ENCODE measurements at places on chromosomes 2 and 18. TPM values are rescaled to one million over a fixed set of nuclear protein-coding genes. Genes with fewer than 3 reads are reported as not detected.

The BIN1 gene
- total RNA-seq = 36.9 TPM

DNA sequence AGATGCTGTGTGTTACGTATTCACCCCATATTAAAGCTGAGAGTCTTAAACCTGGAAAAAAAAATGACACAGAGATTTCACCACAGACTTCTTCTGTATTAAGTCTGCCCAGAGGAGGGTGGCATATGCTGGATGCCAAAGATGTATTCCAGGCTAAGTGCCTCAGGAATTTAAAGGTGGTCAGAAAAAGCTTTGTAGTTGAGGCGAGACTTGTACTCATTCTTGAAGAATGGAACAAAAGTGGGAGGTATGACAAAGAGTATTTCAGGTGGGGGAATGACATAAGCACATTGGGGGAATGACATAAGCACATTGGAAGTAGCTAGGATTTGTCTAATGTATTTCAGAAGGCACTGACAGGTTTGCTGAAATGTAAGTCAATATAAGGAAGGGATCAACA lies 98.6 kb downstream of the BABAM2 start:
- H3K36me3 ChIP-seq = no peaks in the 10 kb centered on the region
- H3K27ac ChIP-seq = no peak overlapping the region
- H3K27me3 ChIP-seq = no peaks in the 10 kb centered on the region
- peaks cover 20% of the 10 kb centered on the region for H3K4me1 ChIP-seq
- no peak for DNase-seq
- no peak overlapping the region for H3K4me3 ChIP-seq

The RGPD3 gene
- not detected for total RNA-seq

- DNase-seq = no peak
- H3K27ac ChIP-seq = no peak overlapping the region
- H3K36me3 ChIP-seq = no peaks in the 10 kb centered on the region
- no peak overlapping the region for H3K4me3 ChIP-seq
- H3K27me3 ChIP-seq = peaks cover 6% of the 10 kb centered on the region
Observed at GRCh38 chr2:176024083-176024482, 22.0 kb upstream of the LNPK start.

- no peak overlapping the region for H3K27ac ChIP-seq
- DNase-seq = no peak
Observed at GRCh38 chr2:25388491-25388890, 46.8 kb upstream of the DNMT3A start.

DNA sequence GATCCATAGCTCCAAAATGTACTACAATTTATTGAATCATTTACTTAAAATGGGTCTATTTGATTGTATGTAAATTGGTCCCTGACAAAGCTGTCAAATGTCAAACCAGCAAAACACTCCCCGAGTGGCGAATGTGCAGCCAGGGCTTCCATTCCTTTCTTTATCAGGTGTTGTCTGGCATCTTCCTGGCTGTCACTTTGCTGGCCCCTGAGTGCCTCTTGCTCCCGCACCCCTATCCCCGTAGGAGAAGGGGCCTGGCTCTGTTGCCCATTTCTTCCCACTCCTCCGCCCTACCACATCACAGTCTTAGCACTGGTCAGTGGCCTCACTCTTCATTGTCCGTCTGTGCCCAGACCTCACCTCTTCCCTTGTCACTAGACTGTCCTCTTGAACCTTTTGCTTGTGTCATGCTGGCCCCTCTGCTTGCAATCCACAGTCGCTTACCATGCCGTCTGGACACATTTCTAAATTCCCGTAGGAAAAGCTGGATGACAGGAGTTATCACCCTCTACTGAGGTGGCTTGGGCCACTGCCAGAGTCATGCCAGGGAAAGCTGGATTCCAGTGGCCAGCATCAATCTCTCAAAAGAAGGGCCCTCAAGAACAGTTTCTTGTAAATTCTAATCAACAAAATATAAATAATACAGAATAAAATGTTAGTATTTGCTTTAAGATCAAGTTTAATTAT lies 15.4 kb downstream of the UBE2F start:
- H3K36me3 ChIP-seq = peaks cover 4% of the 10 kb centered on the region
- no peak overlapping the region for H3K27ac ChIP-seq
- H3K27me3 ChIP-seq = no peaks in the 10 kb centered on the region
- no peak for DNase-seq

GRCh38 chr2:41806286-41806685 lies 241.5 kb upstream of the PKDCC start:
- no peak overlapping the region for H3K4me3 ChIP-seq
- H3K36me3 ChIP-seq = no peaks in the 10 kb centered on the region
- no peaks in the 10 kb centered on the region for H3K27me3 ChIP-seq
- no peak for DNase-seq
- no peak overlapping the region for H3K27ac ChIP-seq

The VIT gene
- total RNA-seq = 0.48 TPM

The SRD5A2 gene
- not detected for total RNA-seq

DNA sequence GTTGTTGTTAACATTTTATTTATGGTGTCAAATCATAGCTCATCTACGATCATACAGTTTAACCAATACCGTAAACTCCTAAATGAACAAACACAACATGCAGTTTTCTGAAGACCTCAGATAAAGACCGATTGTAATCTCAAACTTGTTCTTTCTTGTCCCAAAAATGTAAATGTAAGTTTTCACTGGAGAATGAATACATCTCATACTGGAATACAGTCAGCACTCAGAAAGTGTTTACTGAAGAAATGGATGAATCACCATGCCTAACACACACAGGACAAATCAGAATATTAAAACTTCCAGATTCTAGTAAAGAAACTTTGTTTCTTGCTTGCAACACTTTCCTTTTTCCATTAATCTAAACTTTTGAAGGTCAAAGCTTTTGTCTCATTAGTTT lies 380.5 kb downstream of the DLGAP1 start:
- DNase-seq = no peak
- no peak overlapping the region for H3K27ac ChIP-seq
- H3K4me1 ChIP-seq = no peaks in the 10 kb centered on the region
- H3K36me3 ChIP-seq = no peaks in the 10 kb centered on the region
- H3K4me3 ChIP-seq = no peak overlapping the region

The C18orf32 gene
- 28.4 TPM for total RNA-seq

DNA sequence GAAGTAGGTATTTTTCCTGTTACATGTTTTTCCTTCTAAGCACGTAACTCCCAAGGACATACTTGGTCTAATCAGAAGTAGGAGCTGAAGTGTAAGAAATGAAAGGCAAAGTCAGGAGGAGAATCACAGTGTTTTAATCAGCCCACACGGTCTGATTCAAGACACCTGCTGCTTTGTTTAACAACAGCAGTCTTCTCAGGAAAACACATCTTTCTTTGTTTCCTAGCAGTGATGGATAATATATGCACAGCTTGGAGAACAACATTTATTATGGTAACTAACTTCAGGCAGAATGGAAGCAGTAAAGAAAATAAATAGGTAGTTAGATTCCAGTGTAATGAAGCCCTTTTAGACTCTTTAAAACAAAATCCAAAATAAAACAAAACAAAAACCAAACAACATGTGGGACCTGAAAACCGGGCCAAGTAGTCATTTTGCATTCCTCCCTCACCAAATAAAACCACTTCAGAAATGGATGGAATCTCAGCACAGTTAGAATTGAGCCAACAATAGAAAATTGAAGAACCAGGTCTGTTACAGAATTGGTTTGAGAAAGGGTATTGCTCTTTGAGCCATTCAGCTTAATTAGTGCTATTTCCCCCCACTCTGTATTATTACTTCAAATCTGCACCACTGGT lies 61.1 kb upstream of the UGP2 start:
- H3K27ac ChIP-seq = no peak overlapping the region
- H3K4me3 ChIP-seq = no peak overlapping the region
- H3K27me3 ChIP-seq = no peaks in the 10 kb centered on the region
- DNase-seq = no peak

DNA sequence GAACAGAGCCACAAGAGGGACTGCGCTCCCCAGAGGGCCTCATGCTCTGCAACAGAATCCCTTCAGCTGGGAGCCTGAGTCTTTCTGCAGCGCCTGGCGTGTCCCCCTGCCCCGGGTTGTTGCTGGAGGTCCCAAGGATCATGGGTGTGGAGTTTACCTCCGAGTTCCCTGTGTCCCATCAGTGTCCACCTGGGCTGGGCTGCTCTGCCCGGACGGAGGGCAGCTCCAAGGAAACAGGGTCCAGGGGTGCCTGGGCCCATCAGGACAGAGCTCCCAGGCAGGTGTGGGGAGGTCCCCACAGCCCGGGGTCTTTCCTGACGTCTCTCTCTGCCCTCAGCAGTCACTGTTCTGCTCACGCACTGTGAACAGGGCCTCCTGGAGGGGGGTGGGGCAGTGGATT lies 63.5 kb downstream of the EMILIN2 start:
- no peaks in the 10 kb centered on the region for H3K27me3 ChIP-seq
- H3K36me3 ChIP-seq = peaks cover 11% of the 10 kb centered on the region
- H3K4me3 ChIP-seq = no peak overlapping the region
- peaks cover 7% of the 10 kb centered on the region for H3K4me1 ChIP-seq
- no peak for DNase-seq

The TXNDC2 gene
- not detected for total RNA-seq

DNA sequence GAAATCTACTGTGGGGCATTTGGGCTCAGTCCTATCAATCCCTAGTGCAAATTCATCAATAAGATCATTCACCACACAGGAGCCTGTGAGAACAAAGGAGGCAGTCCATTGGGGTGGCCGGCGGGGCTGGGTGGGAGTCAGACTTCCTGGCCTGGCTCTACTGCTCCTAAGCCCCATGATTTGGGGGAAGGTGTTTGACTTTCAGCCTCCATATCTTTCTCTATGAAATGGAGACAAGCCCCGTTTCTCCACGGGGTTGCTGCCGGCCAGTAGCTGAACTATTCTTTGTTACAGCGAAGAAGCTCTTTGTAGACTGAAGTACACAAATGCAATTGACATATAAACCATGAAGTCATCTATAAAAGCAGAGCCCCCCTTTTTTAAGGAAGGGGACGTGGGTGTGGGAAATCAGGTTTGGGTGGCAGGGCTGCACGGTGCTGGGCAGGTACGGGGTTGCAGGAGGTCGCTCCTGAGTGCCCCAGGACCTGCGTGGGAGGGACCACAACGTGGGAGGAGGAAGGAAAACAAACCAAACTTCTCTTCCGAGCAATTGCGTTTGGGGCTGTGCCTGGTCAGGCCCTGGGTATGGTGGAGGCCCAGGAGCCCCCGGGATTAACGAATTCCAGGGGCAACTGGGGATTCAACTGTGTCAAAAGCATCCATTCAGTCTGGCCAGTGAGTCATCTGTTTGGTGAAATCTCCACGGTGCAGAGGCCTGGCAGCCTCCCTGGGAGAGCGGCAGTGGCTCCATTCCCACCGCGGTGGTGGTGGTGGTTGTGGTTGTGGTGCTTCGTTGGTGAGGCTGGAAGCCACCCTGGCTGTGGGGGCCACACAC lies 18.2 kb downstream of the FBLN7 start:
- no peak for DNase-seq
- H3K27ac ChIP-seq = peak overlapping the region; percentile 0
- no peaks in the 10 kb centered on the region for H3K36me3 ChIP-seq
- H3K27me3 ChIP-seq = no peaks in the 10 kb centered on the region
- no peak overlapping the region for H3K4me3 ChIP-seq

The COL6A3 gene
- total RNA-seq = not detected

DNA sequence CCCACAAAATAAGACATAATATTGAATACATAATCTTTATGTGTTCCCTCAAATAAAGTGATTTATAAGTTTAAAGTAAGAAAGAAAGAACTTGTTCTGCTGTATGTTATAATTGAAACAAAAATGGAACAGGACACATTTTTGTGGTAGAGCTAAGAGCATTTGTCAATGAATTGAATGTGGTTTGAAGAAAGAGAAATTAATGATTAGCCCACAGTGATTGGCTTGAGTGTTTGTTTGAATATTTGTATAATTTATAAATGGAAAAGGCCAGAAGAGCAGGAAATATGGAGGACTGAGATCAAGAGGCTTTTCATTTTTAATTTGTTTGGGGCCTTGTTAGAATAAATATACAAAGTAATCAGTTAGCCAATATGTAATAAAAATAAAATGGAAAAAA lies 395.1 kb upstream of the CDH19 start:
- no peaks in the 10 kb centered on the region for H3K36me3 ChIP-seq
- no peak for DNase-seq
- no peak overlapping the region for H3K4me3 ChIP-seq

The MYCN gene
- 3.6 TPM for total RNA-seq

The TMEM200C gene
- total RNA-seq = 0.07 TPM

DNA sequence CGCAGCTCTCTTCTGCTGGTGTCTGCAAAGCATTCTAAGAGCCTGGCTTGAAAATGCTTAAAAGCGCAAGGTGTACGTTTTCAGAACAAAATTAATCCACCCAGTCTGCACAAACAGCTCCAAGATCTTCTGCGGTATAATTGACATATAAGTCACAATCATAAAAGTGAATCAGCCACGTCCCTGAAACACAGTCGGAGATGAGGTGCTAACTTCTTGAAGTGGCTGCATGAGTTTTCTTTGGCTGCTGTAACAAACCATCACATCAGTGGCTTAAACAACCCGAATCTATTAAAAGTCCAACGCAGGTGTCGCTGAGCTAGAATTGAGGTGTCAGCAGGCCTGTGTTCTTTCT lies 32.6 kb downstream of the ARL4C start:
- H3K4me1 ChIP-seq = no peaks in the 10 kb centered on the region
- H3K4me3 ChIP-seq = no peak overlapping the region
- no peak overlapping the region for H3K27ac ChIP-seq
- no peak for DNase-seq
- no peaks in the 10 kb centered on the region for H3K27me3 ChIP-seq
- no peaks in the 10 kb centered on the region for H3K36me3 ChIP-seq

The UGT1A3 gene
- total RNA-seq = not detected

The ANKMY1 gene
- total RNA-seq = 16.0 TPM

GRCh38 chr2:128793404-128793803 lies 474.7 kb upstream of the HS6ST1 start:
- no peak overlapping the region for H3K4me3 ChIP-seq
- no peaks in the 10 kb centered on the region for H3K27me3 ChIP-seq
- no peak overlapping the region for H3K27ac ChIP-seq
- H3K4me1 ChIP-seq = no peaks in the 10 kb centered on the region
- DNase-seq = no peak
- no peaks in the 10 kb centered on the region for H3K36me3 ChIP-seq

The PLCD4 gene
- total RNA-seq = 3.1 TPM

DNA sequence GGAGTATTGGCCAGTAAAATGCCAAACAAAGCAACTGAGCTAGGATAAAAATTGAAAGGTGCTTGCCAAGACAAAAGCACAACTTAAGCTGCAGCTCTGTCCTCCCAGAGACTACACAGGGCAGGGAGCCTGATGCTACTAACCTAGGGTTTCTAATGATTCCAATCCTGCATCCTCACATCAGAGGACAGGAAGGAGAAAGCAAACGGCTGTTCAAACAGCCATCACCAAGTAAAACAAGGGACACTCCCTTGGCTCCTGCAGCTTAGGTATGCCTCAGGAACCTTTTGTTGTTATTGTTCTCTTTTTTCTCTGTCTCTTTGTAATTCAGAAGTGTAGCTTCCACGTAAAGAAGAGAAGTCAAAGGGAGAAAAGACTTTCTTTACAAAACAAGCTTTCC lies 99.5 kb downstream of the TCF4 start:
- no peaks in the 10 kb centered on the region for H3K36me3 ChIP-seq
- H3K4me3 ChIP-seq = no peak overlapping the region
- no peaks in the 10 kb centered on the region for H3K27me3 ChIP-seq
- no peak overlapping the region for H3K27ac ChIP-seq
- no peak for DNase-seq

Measured in endothelial cell of umbilical vein (primary cell).